T-helper 17 cell (primary cell): ENCODE measurements at places on chromosomes 12 and 14.
A peak's percentile ranks its signal among the peaks of the same experiment; 100 is the strongest.

- DNase-seq: no peak
Observed at GRCh38 chr12:105455261-105455660, 124.8 kb downstream of the C12orf75 start.

GRCh38 chr14:97851428-97851995 is 1054.3 kb downstream of the VRK1 start:
- no peak for DNase-seq

DNA sequence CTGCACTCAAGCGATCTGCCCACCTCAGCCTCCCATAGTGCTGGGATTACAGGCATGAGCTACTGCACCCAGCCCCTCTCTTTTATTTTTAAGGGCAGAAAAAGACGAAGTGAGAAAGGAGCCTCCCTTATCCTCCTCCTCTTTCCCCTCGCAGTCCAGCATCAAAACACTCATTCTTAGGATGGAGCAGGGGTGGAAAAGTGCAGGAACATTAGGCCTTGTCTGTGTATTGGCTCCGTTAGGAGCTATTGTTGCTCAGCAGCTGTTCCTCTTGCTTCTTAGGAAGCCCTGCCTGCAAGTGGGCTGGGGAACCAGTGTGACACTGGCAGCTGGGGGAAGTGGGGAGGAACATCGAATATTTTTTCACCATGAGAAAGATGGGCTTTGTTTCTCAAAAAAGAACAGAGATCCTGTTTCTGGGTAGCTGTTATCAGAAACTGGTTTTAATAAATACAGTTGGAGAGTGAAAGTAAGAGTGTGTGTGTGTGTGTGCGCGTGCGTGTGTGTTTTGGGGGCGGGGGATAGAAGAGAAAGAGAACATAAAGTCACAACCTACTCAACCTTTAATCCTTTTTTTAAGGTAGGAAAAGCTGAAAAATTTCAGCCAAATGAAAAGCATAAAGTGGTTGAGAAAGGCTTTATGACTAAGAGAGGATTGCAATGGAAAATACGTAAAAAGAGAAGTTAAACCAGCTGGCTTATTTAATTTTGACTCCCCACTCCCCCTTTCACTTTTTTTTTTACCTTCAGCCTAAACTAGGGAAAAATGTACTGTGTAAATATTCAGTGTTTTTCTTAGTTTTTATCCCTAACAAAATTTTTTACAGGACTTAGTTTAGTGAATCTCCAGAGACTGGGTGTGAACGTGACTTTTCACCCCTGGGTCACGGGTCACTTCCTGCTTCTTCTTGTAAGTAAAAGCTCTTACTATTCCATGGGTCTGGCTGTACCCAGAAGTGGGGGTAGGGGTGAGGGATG is 197.2 kb upstream of the PLEKHG7 start:
- DNase-seq: peak; percentile 6

GRCh38 chr14:58822856-58823255 is 185.1 kb downstream of the DACT1 start:
- DNase-seq: no peak

DNA sequence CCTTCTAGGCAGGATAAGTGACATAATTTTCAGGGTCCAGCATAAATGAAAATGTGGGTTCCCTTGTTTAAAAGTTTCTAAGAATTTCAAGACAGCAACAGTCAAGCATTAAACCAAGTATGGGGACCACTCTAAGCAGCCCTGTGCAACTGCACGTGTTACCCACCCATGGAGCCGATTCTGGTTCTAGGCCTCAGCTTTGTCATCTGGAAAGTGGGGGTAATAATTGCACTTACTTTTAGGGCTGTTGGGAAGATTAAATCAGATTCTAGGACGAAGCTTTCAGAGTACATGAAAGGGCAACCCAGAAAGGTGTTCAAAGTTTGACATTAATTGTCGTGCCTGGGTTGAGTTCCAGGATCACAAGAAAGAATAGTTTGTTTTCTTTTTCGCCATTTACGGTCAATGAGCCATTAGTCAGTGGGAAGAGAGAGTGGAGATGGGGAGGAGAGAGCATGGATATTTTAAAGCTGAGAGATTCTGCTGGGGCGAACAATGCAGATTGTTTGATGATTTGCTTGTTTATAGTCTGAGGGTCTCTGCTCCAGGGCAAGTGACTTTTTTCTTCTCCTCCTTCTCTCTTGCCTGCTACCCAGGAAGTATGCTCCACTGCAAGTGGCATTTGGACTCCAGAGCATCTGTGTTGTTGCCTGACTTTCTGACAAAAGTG is 10.7 kb upstream of the PPFIBP1 start:
- DNase-seq: no peak

- no peak for DNase-seq
Observed at GRCh38 chr12:2543801-2544200, 251.0 kb upstream of the FKBP4 start.

GRCh38 chr12:116714175-116714574 is 23.7 kb downstream of the SPRING1 start:
- no peak for DNase-seq

GRCh38 chr12:6866163-6866919 is 990 bp upstream of the TPI1 start:
- no peak for DNase-seq

DNA sequence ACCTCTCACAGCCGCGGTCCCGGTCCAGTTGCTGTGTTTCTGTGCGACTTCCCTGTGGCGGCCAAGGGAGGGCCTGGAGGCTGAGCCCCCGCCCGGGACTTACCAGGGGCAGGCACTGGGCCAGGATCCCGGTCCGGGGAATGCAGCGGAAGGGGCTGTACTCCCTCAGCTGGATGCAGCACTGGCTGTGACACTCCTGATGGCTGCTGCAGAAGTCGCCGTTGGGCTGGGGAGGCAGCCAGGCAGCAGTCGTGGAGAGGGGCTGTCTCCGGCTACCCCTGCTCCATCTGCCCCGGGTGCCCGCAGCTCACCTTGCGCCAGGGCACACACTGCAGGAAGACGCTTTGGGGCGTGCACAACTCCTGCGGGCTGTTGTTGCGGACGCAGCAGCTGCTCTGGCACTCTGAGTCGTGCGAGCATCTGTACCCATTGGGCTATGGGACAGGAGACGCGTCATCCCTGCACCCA is 6.2 kb downstream of the LRCOL1 start:
- no peak for DNase-seq

DNA sequence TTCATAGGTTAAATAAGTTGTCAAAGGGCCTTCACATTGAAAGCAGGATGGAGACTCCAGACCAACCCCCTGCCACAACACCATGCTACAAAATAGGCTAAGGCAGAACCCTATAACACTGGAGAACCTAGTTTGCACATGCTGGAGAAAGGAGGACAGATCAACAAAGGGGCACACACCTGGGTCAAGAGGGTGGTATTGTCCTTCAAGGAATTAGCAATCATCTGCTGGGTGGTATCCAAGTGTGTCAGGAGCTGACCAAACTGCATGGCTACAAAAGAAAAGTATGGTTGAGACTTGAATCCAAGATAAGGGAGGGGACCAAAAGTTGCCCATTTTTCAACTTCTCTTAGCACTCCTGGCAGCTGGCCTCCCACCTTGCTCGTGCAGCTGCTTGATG is 9.2 kb downstream of the MBD6 start:
- DNase-seq: no peak

DNA sequence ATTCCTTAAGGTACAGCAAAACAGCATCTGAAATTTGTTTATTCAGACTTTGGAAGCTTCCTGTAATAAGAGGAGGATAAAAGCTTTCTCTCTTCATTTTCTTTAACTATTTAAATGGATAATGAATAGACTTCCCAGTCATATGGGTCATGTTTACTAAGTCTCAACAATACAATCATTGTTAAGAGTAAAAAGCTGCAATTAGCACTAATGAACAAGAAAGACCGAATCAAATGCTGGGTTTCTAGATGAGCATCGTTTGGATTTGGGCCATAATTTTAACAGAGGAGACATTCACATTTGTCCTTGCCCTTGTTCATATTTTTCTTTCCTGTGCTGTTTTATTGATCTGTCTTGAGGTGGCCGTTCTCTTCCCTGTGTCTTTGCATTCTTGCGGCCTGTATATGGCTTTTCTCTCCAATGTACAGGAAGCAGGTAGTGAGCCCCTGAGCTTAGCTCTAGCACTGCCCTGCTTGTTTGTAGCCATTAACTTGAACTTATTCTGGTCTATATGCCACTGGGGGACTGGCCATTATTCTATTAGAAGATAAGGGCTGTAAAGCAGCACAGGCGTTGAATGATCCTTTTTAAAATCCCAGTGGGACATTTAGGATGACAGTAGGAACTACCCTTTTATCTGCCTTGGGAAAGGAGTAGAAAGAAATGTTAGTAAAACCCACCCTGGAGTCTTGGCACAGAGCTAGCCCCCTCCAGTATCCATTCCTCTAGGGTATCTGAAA is 34.6 kb downstream of the ABHD12B start:
- no peak for DNase-seq

GRCh38 chr14:72612041-72612440 is 281.9 kb downstream of the DPF3 start:
- no peak for DNase-seq

DNA sequence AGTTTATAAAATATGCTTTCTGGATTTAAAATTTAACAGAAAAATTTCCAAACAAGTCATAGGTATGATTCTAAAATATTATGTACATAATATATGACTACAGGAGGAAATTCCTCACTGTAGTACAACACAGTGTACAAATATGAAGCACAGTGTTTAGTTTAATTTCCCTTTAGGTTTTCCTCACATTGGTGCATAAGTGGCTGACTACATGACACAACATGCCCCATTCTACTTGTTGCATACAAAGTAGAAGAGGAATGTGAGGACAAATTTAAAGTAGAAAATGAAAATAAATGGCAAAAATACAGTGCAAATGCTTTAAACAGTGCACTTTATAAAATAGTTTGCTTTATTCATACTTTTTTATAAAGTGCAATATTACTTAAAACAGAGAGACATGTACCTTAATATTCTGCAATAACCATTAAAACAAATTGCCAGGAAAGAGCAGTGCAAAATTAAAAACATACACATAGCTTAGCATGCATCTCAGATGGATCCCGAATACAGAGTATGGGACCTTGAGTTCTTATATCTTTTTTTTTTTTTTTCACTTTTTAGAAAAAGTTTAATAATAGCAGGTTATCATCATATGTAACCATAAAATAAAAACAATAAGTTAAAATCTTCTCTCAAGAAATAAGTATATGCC is 54.8 kb upstream of the TTC7B start:
- no peak for DNase-seq

- DNase-seq: no peak
Observed at GRCh38 chr14:24074625-24075484, 3.5 kb downstream of the CPNE6 start.

GRCh38 chr12:106791531-106791930 is 17.0 kb downstream of the RIC8B start:
- no peak for DNase-seq

DNA sequence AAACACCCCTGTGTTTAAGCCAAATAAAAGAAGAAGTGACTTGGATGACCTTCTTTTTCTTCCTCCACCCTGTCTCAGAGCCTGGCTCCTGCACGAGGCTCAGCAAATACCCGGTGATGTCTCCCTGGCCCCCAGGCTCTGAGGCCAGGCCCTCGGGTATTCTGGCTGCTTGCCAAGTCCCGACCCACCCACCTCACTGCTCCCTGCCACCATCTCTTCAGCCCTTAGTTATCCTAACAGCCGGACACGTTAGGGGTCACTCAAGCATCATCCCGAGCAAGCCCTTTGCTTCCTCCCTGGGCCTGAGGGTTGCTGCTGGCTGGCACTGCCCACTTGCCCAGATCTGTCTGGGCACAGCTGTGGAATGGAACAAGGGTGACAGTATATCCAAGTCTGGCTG is 7.2 kb downstream of the RPS6KL1 start:
- no peak for DNase-seq

DNA sequence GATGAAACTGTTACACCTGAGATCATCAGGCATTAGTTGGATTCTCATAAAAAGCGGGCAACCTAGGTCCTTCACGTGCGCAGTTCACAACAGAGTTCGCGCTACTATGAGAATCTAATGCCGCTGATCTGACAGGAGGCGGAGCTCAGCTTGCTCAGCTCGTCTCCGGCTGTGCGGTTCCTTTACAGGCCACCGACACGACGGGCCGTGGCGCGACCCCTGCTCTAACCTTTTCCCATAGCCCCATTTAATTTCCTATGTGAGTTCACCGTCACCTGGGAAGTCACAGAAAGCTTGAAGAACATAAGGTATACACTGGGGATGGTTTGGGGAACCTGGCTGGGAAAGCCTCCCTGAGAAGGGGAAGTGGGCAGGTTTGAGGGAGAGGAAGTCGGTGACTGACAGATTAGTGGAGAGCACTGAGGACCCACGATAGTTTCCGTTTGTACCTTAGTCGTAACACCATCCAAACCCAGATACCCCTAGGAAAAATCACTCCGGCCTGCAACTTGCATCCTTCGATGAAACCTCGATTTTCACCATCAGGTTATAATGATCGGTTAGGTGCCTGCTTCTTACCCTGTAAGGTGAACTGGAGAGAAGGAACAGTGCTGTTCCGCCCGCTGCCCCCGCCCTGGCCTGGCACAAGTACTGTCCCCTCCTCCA is 2.8 kb upstream of the AAAS start:
- DNase-seq: peak; percentile 19

DNA sequence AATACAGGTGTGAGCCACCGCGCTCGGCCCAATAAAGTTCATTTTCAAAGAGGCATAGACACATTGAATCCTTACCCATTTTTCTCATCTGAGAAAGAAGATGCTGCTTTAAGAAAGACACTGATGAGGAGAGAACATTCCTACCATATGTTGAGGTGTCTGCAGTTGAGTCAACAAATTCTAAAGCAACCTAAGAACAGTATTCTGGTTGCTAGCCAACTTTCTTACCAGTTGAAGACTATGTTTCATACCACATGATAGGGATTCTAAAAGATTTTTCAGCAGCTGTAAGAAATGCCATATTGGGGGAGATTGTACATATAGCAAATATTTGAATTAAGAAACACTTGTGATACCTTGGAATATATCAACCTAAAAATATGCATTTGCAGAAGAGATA is 160.1 kb downstream of the SRGAP1 start:
- DNase-seq: no peak

GRCh38 chr14:35969310-35969709 is 143.2 kb downstream of the BRMS1L start:
- DNase-seq: no peak

GRCh38 chr12:123763093-123763492 is 992 bp downstream of the DNAH10 start:
- DNase-seq: no peak

DNA sequence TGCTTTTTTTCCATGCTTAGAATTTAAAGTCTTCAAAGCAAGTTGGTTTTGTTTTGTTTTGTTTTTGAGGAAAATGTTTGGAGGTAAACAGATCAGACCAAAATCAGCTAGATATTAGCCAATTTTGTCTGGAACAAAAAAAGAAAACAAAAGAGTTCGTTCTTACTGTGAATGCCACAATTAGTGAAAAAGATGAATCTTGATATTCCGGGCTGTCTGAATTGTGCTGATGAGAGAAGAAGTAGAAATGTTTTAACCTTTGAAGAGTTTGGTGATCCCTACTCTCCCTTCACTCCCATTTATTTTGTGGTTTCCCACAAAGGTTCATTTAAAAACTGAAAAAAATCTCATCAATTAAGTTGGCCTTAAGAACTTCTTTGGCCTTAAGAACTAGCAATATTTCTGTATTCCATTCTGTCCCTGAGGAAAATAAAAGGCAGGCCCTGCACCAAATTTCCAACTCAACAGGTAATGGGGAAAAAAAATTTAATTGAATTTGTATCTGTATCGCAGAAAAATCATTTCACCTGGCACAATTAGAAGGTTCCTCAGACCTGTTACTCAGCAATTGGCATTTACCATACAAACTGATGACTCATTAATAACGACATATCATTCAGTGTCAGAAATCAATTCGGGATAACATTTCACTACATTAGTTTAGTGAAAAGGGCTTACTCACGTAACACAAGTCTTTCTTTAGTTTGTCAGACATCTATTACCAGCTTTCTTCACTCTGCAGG is 562 bp upstream of the GLIPR1L2 start:
- no peak for DNase-seq

- no peak for DNase-seq
Observed at GRCh38 chr12:22211128-22211527, 123.4 kb downstream of the ST8SIA1 start.
